ENCODE measurements at places on chromosomes 5 and 9.

DNA sequence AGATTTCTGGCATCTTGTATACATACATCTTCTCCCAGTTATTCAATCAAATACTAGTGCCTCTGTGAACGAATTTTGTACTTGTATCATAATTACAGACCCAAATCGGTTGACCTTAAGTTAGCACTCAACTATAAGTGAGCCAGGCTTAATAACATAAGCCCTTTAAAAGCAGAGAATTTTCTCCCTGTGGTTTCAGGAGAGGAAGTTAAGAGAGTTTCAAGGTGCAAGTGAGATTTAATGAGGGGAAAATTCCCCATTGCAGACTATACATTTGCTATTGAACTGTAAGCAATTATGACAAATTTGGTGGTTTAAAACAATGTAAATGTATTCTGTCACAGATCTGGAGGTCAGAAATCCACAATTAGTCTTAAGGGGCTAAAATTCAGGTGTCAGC is 261.9 kb upstream of the NREP start:
- no peak for DNase-seq

- no peak for DNase-seq
Observed at GRCh38 chr5:60918466-60918865, 26.4 kb downstream of the ERCC8 start.

DNA sequence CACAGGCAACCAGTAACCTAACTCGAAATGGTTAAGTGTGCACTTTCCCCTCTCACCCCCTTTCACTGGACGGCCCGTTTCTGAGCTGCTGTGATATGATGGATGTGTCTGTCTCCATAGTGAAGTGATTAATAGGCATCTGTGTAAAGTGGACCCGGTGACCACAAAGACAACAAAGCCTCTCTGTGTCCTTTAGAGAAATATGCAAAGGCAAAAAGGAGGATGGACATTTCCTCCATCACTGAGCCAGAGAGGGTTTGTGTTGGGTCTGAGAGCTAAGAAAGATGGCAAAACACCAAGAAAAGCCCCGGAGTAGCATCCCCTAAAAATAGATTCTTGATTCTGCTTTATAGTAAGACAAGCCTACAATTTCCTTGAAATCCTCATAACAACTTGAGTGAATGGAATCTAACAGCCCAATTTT is 120.6 kb downstream of the SEMA6A start:
- DNase-seq = no peak

GRCh38 chr5:178606269-178606668 is 16.1 kb upstream of the COL23A1 start:
- DNase-seq = no peak

GRCh38 chr5:51383131-51384121 is at the start of gene ISL1:
Gene ISL1 (plus strand): TSS chr5:51383448. CDS start chr5:51383672, 224 bp downstream.
- DNase-seq = no peak

DNA sequence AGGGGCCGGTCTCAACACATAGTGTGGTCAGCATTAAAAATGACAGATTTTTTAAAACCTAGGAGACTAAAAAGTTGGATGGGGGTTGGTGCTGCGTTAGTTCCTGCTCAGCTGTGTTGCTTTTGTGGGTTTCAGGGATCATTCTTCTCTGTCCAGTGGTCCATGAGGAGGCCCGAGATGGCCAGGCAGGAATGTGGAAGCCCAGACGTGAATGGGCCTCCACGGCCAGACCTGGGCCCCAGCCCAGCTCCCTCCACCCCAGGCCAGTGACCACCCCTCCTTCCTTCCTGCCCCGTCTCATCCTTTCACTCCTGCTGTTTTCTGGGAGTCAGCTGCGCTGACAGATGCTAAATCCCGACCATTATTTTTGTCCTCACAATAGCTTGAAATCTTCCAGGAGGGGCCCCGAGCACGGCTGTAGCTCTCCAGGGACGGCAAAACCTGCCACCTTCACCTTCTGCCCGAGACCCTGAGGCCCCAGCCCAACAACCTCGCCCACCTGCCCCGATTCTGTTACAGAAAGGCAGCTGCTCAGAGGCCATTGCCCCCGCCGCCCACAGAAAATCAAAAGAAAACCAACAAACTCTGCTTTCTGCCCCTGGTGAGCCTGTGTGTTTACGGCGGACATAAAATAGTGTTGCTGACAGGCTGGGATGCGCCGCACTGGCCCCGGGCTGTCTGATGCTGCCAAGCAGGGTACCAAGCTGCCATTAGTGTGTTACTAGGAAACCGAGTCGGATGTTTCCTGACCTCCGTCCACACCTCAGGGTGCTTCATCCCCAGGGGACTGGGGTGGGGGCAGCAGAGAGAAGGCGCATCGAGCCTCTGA is 83.7 kb upstream of the SARDH start:
- DNase-seq = no peak

DNA sequence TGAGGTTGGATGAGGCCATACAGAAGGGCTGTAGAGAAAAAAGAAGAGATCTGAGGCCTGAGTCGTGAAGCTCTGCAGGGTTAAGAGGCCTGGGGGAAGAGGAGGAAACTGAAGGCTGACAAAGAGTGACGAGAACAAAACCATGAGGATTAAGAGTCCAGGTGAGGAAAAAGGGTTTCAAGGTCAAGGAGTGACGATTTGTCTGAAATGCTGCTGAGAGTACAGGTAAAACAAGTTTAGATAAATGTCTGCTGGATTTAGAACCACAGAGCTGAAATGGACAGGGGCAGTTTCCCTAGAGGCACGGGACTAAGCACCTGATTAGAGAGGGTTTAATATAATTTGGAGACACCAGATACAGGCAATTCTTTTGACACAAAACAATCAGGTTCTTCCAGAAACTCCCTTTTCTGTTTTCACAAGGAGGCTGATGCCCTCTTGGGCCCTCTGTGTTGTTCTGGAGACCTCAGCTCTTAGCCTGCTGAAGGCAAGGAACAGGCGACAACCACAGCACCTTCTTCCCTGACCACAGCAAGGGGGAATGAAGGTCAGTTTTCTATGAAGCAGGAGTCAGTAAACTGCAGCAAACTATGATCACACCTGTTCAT is 14.6 kb upstream of the GCNT1 start:
- no peak for DNase-seq

DNA sequence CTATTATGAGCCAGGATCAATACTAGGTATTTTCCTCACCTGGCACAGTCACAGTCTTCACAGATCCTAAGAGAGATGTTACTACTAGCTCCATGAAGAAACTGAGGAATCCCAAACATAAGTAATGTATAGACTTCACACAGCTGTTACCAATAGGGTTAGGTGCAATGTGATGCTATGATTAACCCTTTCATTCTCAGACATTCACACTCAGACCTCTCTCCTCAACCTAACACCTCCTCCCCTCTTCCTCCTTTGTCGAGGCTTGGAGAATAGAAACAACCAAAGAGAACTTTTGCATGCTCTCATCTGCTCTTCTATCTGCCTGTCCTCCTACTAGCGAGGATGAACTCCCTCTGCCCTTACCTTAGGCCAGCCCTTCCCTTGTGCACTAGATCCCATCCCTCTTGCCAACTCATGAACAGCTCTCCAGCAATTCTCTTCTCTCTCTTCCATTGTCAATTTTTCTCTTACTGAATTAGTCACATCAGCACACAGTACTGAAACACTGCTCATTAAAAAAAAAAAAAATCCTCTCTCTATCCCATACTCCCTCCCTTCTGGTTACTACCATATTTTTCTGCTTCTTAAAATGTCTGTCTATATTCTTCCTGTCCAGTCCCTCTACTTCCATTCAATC is 47.7 kb downstream of the MAPKAP1 start:
- DNase-seq = no peak

DNA sequence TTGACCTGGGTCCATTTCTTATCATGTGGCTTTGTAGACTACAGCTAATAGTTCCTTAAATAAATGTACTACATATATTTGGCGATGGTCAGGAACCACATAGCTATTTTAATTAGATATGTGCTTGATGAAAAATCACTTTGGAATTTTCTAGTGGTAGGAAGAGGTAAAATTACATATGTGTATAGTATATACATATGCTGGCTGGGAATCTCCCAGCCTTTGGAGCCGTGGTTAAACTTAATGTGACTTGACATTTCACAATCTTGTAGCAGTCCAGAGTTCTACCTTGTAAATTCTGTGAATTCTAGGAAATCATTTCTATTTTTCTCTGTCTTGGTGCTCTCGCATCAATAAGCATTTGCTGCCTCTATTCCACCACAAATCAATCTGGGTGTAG is 565.0 kb downstream of the DMRTA1 start:
- DNase-seq = no peak
